ENCODE measurements at places on chromosomes 1 and 21. TPM values are rescaled to one million over a fixed set of nuclear protein-coding genes. Genes with fewer than 3 reads are reported as not detected.

Gene AJAP1
- total RNA-seq, result not detected

Gene OR10R2
- total RNA-seq, result not detected

Gene PLEKHN1
- total RNA-seq, result 0.65 TPM

Gene GPR25
- total RNA-seq, result not detected

Gene ITLN1
- not detected for total RNA-seq

Gene TMIGD3
- 0.33 TPM for total RNA-seq

Gene HOOK1
- under 0.01 TPM for total RNA-seq

Gene SLC1A7
- not detected for total RNA-seq

Gene KIF14
- 9.6 TPM for total RNA-seq

Gene PTPN7
- not detected for total RNA-seq

Gene ENSA
- 93.7 TPM for total RNA-seq

Gene IVL
- not detected for total RNA-seq

Gene GCLM
- total RNA-seq, result 39.0 TPM

Gene BARHL2
- not detected for total RNA-seq

Gene CFAP141
- total RNA-seq, result not detected

Gene STMN1
- 124 TPM for total RNA-seq

Gene PDIK1L
- 5.6 TPM for total RNA-seq

Gene CDCP2
- not detected for total RNA-seq

Gene SMPDL3B
- 0.10 TPM for total RNA-seq

Measured in vein endothelial cell (primary cell).